MCF 10A (cell line): ENCODE measurements at places on chromosomes 3 and 15. TPM values are rescaled to one million over a fixed set of nuclear protein-coding genes. Genes with fewer than 3 reads are reported as not detected.

The CACNA2D3 gene
- 1.5 and 2.3 TPM in 2 replicates for total RNA-seq

The MOBP gene
- 0.21 TPM in 1 of 2 replicates, not detected in the other for total RNA-seq

DNA sequence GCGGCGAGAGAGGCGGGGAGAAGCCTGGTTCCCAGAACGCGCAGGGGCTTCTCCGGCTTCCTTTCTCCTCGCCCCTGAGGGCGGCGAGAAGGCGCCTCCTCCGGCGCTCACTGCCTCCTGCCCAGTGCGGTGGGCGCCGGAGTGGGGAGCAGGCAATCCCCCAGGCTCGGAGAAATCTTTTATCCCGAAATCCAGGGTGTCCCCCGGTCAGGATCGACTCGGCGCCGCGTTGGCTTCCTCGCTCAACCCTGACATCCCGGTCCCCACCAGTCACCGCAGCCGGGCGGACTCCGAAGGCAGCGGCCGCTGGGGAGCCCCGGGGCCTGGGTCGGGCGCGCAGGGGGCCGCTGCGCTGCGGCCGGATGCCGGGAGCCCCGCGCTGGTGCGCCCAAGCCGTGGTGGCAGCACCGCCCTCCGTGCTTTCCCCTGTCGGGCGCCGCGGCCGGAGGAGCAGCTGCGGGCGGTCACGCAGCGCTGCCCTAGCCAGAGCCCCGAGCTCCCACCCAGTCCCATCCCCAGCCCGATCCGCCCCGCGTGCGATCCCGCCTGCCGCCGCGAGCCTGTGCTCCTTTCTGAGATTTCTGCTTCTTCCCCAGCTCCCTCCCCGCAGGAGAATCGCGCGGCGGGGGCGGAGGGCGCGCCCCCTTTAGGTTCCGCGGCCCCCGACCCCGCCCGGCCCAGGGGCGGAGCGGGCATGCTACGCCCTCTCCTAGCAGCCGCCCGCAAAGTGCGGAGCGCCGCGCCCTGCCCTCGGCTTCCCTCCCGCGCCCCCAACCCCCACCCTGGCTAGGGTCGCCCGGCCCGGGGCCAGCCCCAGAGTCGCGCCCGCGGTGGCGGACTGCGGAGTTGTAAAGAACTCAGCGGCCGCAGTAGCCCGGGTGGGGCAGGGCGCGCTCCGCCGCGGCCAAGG is 683 bp upstream of the CACNA2D3 start:
- no peak overlapping the region for H3K27ac ChIP-seq
- H3K36me3 ChIP-seq, result no peaks in the 10 kb centered on the region
- no peak for DNase-seq
- peaks cover 42% of the 10 kb centered on the region for H3K27me3 ChIP-seq
- peaks cover 5% of the 10 kb centered on the region for H3K4me1 ChIP-seq
- no peak overlapping the region for H3K4me3 ChIP-seq

- H3K36me3 ChIP-seq, result peaks cover 5% of the 10 kb centered on the region
- no peaks in the 10 kb centered on the region for H3K27me3 ChIP-seq
These were observed 769.8 kb downstream of the EPHA3 start for GRCh38 chr3:89877230-89877629.

DNA sequence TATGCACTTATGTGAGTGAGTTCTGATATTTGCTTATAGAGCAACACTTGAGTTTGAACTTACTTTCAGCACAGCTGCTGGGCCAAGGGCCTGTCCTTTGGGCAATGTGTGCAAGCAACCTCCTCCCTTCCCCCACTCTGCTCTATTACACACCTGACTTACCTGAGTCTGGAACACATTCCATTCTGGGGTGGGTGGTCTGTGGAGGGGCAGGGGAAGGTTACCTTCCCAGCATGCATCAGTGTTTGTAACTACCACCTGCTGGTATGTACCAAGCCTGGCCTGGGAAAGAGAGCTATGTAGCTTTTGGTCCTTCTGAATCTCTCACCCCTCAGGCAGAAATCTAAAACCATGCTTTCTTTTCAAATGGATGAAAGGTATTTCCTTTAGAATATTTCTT is 103.0 kb downstream of the ISL2 start:
- H3K27ac ChIP-seq, result no peak overlapping the region
- H3K36me3 ChIP-seq, result no peaks in the 10 kb centered on the region
- H3K27me3 ChIP-seq, result no peaks in the 10 kb centered on the region
- DNase-seq, result no peak
- H3K4me3 ChIP-seq, result no peak overlapping the region

- no peaks in the 10 kb centered on the region for H3K36me3 ChIP-seq
- peak overlapping the region; percentile 28 for H3K4me3 ChIP-seq
- H3K27me3 ChIP-seq, result no peaks in the 10 kb centered on the region
- no peak overlapping the region for H3K27ac ChIP-seq
- H3K4me1 ChIP-seq, result peaks cover 17% of the 10 kb centered on the region
These were observed 1.4 kb upstream of the PRKCI start for GRCh38 chr3:170220871-170221270.

The ATP2B2 gene
- total RNA-seq, result not detected in 2 replicates

The THBS1 gene
- 103 and 393 TPM in 2 replicates for total RNA-seq

The KCNMB3 gene
- total RNA-seq, result 0.15 and 0.28 TPM in 2 replicates

DNA sequence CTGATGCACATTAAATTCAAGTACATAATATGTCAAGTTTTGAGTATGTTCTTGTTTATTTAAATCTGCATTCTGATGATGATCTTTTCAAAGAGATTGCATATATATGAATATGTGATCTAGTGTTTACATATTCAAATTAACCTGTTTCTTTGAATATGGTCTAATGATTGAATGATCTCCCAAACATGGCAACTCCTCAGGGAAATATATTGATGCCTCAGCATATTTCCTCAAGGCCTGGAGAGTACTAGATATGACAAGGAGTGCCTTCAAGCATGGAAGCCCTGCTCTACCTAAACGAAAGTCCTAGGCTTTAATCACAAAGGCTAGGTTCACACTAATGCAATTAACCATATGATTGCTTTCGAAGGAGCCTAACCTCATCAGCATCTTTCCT is 532.8 kb downstream of the ZIC1 start:
- peaks cover 20% of the 10 kb centered on the region for H3K4me1 ChIP-seq
- no peaks in the 10 kb centered on the region for H3K36me3 ChIP-seq
- H3K27me3 ChIP-seq, result no peaks in the 10 kb centered on the region
- no peak overlapping the region for H3K4me3 ChIP-seq
- no peak overlapping the region for H3K27ac ChIP-seq

DNA sequence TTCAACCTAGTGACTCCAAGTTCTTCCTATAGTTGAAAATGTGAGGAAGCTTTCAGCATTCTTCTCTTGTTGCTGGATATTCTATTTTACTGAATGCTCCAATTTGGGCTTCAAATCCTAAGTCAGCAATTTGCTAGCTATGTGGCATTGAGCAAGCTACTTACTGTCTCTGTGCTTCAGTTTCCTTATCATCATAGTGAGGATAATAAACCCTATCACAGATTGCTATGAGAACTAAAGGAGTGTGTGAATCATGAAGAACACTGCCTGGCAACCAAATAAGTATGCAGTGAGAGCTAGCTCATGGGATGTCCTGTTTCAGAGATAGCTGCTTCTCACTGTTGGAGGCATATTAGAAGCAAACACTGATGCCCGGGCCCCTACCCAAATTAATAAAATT is 163.8 kb upstream of the CDIN1 start:
- H3K27ac ChIP-seq, result no peak overlapping the region
- no peaks in the 10 kb centered on the region for H3K36me3 ChIP-seq
- no peak overlapping the region for H3K4me3 ChIP-seq
- H3K4me1 ChIP-seq, result no peaks in the 10 kb centered on the region

- DNase-seq, result no peak
- H3K4me1 ChIP-seq, result no peaks in the 10 kb centered on the region
- H3K36me3 ChIP-seq, result no peaks in the 10 kb centered on the region
- no peak overlapping the region for H3K27ac ChIP-seq
- H3K4me3 ChIP-seq, result no peak overlapping the region
- no peaks in the 10 kb centered on the region for H3K27me3 ChIP-seq
These were observed 65.1 kb upstream of the GUCA1C start for GRCh38 chr3:109018828-109019227.

The TRAT1 gene
- not detected in 2 replicates for total RNA-seq

The CCDC54 gene
- not detected in 2 replicates for total RNA-seq

The MESP2 gene
- not detected in 2 replicates for total RNA-seq

DNA sequence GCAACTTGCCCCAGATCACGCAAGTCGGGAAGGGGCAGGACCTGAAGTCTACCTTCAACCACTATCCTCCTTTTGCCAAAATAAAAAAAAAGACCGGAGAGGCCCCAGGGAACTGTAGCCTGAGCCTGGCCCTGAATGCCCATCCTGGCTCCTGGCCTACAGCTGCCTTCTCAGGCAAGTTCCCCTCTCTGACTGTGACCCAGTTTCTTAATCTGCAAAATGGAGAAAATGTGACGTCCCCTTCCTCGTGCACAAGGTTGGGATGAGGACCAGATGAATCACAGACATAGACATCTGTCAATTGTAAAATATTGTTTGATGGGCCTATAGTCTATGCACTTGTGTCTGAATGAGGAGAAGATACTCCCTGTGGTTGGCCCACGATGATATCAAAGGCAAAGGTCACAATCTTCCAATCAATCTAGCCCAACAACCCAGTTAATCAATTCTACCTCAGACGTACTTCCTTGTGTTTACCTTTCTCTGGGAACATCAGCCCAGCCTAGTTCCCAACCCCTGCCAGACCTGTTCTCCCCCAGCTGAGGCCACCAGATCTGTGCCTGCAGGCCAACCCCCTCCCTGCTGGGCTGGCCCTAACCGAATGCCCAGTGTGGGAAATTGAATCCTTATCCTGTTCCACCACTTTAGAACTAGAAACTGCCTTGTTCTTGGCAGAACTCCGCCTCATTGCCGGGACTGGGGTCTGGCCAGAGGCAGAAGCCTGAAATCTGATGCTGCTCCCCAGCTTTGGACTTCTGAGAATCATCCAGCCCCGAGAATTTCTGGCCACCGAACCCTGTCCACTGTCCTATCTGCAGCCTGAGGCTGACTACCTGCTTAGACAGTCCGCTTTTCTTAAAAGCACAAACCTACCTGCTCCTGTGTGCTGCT is 101.8 kb upstream of the LIPC start:
- no peaks in the 10 kb centered on the region for H3K27me3 ChIP-seq
- H3K4me3 ChIP-seq, result no peak overlapping the region
- H3K36me3 ChIP-seq, result no peaks in the 10 kb centered on the region
- DNase-seq, result no peak
- H3K27ac ChIP-seq, result peak overlapping the region; percentile 96

DNA sequence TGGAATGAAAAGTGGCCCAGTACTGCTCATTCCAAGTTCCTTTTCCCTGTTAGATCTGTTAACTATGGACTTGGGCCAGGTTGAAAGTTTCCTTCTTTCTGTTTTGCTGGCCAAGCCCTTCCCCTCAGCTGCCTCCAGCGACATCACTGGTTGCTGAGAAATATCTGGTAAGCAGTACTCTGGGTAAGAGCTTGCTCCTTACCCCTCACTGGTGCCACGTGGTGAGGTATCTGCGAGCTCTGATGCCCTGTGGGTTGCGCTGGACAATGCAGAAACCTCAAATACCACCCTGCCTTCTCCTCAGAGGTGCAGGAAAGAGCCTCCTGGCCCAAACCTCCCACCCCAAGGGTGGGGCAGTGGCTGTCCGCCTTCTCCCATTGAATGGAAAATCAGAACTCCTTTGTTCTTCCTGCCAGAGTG is 42.9 kb upstream of the APH1B start:
- no peaks in the 10 kb centered on the region for H3K27me3 ChIP-seq
- no peaks in the 10 kb centered on the region for H3K36me3 ChIP-seq
- peaks cover 22% of the 10 kb centered on the region for H3K4me1 ChIP-seq
- H3K4me3 ChIP-seq, result no peak overlapping the region
- peak; percentile 41 for DNase-seq
- peak overlapping the region; percentile 44 for H3K27ac ChIP-seq

The SOX14 gene
- not detected in 2 replicates for total RNA-seq

DNA sequence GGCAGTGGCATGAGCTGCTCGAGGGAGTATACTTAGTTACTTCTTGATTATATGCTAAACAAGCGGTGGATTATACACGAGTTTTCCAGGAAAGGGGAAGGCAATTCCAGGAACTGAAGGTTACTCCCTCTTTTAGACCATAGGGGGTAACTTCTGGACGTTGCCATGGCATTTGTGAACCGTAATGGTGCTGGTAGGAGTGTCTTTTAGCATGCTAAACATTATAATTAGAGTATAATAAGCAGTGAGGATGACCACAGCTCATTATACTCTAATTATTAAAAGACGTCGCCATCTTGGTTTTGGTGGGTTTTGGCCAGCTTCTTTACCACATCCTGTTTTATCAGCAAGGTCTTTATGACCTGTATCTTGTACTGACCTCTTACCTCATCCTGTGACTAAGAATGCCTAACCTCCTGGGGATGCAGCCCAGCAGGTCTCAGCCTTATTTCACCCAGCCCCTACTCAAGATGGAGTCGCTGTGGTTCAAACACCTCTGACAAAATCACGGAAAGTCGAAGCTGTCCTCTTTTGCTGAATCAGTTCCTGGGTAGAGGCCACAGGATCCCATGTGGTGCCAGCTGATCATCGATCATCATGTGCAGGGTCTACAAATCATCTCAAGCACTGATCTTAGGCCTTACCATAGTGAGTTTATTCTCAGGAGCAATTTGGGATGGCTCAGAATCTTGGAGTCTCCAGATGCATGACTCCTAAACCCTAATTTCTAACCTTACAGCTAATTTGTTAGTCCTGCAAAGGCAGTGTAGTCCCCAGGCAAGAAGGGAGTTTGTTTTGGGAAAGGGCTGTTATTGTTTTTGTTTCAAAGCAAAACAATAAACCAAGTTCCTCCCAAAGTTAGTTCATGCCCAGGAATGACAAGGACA is 149.1 kb downstream of the TJP1 start:
- DNase-seq, result no peak
- H3K36me3 ChIP-seq, result no peaks in the 10 kb centered on the region
- no peaks in the 10 kb centered on the region for H3K27me3 ChIP-seq
- no peak overlapping the region for H3K27ac ChIP-seq

- peak; percentile 76 for DNase-seq
- peaks cover 22% of the 10 kb centered on the region for H3K4me1 ChIP-seq
- H3K36me3 ChIP-seq, result no peaks in the 10 kb centered on the region
- H3K27me3 ChIP-seq, result no peaks in the 10 kb centered on the region
- H3K4me3 ChIP-seq, result no peak overlapping the region
These were observed 21.9 kb upstream of the THSD4 start for GRCh38 chr15:71093054-71094024.

The SEMA5B gene
- total RNA-seq, result not detected in 2 replicates

DNA sequence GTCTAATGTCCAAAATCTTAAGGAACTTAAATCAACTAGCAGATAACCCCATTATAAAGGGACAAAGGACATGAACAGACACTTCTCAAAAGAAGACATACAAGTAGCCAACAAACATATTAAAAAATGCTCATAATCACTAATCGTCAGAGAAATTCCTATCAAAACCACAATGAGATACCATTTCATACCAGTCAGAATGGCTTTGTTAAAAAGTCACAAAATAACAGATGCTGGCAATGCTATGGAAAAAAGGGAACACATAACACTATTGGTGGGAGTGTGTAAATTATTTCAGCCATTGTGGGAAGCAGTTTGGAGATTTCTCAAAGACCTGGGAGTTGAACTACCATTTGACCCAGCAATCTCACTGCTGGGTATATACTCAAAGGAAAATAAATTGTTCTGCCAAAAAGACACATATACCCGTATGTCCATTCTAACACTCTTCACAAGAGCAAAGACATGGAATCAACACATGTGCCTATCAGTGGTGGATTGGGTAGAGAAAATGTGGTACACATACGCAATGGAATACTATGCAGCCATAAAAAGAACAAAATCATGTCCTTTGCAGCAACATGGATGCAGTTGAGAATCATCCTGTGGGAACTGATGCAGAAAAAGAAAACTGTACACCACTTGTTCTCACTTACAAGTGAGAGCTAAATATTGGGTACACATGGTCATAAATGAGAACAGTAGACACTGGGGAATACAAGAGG is 78.5 kb downstream of the TCF12 start:
- H3K27ac ChIP-seq, result no peak overlapping the region
- no peak for DNase-seq
- H3K36me3 ChIP-seq, result no peaks in the 10 kb centered on the region
- no peak overlapping the region for H3K4me3 ChIP-seq

The GABRG3 gene
- not detected in 2 replicates for total RNA-seq
